Esophagus muscularis mucosa (tissue), 4 donors: ENCODE measurements at places on chromosomes 6 and 20.

- DNase-seq = no peak
Measured at GRCh38 chr6:854406-855118, 161.6 kb upstream of the EXOC2 start.

GRCh38 chr20:834151-834746 lies 734 bp downstream of the FAM110A start:
- no peak for DNase-seq

DNA sequence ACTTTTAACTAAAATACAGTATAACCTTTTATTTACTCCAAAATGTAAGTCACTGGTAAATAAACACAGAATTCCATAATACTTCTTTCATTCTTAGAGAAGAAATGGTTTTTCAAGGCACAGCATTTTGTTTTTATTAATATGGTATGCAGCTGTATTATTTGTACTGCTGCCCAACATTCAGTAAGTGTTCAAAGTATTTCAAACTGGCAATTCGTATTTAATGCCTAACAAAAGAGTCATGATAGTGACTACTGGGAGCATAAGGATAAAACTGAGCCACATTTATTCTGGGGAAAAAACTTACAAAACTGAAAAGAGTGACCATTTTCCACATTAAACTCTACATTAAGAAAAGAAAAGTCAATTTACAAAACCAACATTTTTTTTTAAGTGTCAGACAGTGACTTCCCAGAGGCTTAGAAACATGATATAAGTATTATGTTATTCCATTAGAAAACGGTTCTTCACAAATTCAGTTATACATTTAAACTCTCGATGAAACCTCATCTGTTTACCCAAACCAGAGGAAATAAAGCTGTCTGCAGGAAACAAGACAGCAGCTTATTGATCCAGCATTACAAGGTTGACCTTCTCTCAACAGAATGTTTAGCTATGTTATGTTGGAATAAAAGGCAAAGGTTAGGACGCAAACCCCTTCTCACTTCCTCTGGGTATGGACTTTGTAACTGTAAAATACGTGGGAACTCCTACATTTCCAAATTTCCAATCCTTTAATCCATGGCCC lies 24.3 kb downstream of the EPB41L2 start:
- no peak for DNase-seq

GRCh38 chr6:100366419-100366818 lies 98.3 kb downstream of the SIM1 start:
- no peak for DNase-seq

DNA sequence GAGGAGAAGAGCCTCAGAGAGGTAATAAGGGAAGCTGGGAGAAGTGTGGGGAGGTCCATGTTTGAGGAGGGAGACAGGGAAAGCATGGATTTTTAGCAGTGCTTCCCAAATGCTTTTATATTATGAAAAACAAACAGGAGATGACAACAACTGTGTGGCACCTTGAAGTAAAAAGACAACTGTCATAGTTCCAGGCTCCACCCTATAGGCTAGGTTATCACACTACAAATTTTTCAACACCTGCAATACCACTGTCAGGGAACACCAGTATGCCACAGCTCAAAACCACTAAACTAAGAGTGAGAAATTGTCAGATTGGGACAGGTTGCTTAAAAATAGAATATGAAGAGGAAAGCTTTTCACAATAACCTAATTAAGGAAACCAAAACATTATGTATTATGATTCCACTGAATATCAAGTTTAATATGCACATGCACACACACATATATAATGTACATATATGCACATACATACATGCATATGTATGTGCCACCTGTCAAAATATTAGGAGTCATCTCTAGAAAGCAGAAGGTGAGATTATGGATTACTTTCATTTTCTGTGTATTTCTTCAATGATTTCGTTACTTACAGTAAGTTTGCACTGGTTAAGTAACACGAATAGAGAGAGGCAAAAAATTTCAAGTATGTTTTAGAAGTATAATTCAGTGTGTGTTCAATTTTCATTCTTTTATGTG lies 261.2 kb downstream of the PTPRK start:
- DNase-seq = no peak

DNA sequence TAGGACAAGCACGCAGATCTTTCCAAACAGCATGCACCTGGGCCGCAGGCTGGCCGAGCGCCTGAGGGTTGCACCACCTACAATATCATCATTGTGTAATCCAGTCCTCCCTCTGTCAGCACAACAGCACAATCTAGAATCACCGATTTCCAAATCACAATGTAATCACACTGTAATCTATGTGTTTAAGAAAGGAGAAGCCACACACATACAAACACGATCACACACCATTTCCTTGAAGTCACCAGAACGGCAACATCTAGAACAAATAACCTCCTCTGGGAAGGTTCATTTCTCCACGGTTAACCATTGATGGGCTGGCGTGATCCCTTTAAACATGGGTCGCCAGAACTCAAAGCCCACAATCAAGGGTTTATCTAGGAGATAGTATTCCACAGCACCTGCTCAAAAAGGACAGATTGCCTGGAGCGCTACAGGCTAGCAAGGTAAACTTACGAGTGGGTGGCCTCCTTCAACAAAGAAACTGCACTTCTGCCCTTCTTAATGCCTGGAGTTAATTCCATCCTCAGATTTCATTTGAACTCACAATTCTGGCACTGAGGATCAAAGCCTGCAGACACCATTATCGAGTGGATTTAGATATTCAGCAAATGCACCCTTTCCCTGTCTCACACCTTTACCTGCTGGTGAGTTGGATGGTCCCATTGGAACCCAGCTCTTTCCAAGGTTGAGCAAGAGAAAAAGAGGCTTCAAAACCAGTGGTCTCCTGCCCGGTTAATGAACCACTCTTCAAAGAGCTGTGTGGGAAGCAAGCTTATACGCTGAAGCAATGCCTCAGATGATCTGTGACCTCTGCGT lies 83.8 kb upstream of the FOXQ1 start:
- DNase-seq = no peak

- DNase-seq = no peak
Measured at GRCh38 chr6:31888276-31889258, 8.9 kb downstream of the EHMT2 start.

GRCh38 chr20:9051508-9051907 lies 17.4 kb upstream of the PLCB4 start:
- no peak for DNase-seq

GRCh38 chr6:46370622-46371021 lies 120.6 kb downstream of the RCAN2 start:
- DNase-seq = no peak

DNA sequence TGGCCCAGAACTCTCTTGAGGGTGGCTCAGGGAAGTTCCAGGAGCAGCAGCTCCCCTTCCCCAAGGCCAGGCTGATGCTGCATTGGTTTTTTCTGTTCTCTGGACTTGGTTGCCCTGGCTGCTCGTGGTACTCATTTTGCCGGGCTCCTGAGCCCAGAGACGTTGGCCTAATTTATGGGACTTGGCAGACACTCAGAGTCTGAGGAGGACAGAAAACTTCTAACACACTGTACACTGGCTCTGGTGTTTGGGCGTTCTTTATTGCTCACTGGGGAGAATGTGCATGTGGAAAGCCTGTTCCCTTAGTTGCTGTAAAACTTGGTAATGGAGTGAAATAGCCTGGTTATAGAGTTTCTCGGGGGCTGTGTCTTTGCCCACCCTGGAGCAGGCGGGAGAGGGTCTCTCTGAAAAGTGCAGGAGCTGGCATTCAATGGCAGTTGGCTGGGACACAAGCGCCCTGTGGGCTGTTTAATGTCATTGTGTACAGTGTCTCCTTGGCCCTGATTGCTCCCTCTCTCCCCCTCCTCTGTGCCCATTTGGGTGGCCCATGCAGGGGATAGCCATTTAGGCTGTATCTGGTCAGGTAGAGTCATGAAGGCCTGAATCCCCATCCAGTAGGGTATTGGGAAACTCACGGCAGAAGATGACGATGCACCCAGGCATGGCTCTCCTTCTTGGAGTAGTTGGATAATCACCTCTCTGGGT lies 109.3 kb downstream of the CDC5L start:
- no peak for DNase-seq

GRCh38 chr20:60361761-60362395 lies 403.7 kb downstream of the CDH26 start:
- DNase-seq = peak; percentile 62

DNA sequence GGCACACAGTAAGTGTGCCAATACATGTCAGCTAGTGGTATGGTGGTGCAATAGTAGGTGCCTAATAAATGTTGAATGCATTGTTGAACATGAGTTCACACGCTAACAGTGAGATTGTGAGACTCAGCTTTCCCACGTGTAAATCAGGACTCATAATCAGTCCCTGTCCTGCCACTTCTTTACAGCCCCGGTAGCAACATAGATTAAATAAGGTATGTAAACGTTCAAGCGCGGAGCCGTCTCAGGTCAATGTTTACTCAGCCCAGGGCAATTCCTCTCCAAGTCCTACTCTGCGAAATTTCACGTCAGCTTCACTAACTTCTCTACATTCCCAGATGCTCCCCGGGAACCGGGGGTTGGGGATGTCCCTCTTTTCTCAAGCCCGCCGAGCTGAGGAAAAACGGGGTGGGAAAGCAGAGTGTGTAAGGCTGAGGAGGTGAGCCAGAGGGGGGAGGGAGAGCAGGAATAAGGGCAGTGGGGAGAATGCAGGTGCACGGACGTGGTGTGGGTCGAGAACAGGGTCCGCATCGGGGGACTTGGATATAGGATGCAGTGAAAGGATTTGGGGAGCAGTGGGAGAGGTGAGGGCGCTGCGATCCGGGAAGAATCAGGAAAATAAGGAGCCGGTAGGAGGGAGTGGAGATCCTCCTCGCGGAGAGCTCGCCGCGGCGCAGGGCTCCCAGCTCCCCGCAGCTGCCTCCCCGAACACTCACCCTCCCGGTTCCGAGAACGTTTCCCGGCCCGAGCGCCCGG lies 544 bp upstream of the TP53INP2 start:
- no peak for DNase-seq

DNA sequence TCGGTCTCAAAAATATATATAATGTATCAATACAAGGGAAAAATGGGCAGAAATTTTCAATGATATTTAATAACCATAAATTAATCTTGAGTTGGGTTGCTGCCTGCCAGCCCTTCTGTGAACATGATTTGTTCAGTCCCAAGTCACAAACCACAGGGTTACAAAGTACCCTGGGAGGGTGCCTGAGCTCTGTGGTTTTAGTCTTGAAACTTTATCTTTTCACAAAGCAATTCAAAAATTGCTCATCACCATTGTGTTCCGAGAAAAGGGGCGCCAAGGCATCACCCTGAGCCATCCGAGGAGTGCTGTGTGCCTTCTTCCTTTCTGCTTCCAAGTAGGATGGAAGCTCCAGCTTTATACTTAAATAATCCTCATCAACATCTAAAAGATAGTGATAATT lies 141.6 kb upstream of the AKAP12 start:
- DNase-seq = no peak

GRCh38 chr6:25017486-25017885 lies 81.7 kb upstream of the RIPOR2 start:
- no peak for DNase-seq

DNA sequence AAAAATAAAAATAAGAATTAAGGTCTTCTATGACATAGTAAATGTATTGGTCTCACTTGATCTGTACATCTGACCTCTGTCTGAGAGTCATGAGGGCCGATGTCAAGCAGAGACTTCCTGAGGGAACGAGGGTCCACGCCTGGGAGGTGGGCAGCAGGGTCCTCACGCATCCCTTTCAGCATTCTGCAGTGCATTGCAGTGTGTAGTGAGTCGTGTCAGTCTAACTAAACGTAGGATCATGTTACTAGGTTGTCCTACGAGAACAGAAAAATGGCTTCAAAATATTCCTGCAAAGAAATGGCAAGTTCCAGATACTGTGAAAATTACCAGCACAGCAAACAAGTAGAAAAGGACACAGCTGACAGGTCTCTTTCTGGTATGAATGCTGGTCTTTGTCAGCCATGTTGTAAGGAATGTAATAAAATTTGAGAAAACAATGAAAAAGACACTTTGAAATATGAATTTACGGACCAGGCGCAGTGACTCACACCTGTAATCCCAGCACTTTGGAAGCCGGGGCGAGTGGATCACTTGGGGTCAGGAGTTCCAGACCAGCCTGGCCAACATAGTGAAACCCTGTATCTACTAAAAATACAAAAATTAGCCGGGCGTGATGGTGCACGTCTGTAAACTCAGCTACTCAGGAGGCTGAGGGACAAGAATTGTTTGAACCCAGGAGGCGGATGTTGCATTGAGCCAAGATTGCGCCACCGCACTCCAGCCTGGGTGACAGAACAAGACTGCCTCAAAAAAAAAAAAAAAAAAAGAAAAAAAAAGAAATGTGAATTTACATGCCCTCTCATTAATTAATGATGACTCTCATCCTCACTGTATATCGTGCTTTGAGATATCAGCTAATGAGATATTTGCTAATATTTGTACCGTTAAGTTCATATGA lies 2.4 kb upstream of the AHCY start:
- DNase-seq = no peak

DNA sequence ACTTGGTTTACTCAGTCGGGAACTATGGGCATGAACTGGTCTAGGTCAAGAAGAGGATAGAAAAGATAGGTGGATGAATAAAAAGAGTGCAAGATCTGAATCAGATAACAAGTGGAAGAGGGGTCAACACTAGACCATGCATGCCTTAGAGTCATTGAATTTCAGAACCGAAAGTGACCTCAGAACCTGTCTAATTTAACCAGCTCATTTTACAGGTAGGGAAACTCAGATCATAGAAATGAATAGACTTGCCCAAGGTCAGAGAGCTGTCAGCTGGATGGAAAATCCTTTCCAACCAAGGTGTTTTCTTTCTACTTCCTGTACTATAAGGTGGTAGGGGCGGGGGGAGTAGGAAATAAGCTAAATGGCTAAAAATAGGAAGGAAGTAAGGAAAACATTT lies 121.4 kb upstream of the ADGRF1 start:
- DNase-seq = peak; percentile 12

GRCh38 chr20:38545771-38546170 lies 35.2 kb upstream of the ADIG start:
- no peak for DNase-seq

- DNase-seq = no peak
Measured at GRCh38 chr20:22921595-22922421, 113.3 kb upstream of the SSTR4 start.

- no peak for DNase-seq
Measured at GRCh38 chr6:56803594-56803993, 151.3 kb upstream of the BEND6 start.

DNA sequence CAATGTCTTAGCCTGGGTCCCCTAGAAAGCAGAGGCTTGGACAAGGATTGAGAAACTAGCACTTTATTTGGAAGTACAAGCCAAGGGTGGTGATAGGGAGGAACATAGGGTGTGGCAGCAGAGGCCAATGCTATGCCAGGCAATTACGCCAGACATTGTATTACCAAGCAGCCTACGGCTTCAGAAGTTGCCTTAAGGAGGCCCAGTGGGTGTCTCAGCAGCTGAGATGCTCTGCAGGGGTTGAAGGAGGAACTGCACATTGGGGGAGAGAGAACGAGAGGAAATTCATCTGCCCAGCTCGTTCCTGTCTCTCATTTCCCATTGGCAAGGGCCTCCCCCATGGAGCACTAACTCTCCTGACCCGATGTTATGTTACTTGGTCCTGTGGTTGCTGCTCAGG lies 859 bp downstream of the C20orf202 start:
- DNase-seq = no peak
